ENCODE measurements at places on chromosomes 5 and 9.

GRCh38 chr9:116928884-116929283 lies 241.8 kb downstream of the TRIM32 start:
- no peak for DNase-seq

- DNase-seq, result peak; percentile 14
These were observed 20.2 kb downstream of the GRAMD2B start for GRCh38 chr5:126443374-126443851.

GRCh38 chr5:34771076-34771475 lies 67.9 kb upstream of the TTC23L start:
- DNase-seq, result no peak

- peak; percentile 49 for DNase-seq
These were observed 94.6 kb downstream of the ZNF608 start for GRCh38 chr5:124651663-124652513.

DNA sequence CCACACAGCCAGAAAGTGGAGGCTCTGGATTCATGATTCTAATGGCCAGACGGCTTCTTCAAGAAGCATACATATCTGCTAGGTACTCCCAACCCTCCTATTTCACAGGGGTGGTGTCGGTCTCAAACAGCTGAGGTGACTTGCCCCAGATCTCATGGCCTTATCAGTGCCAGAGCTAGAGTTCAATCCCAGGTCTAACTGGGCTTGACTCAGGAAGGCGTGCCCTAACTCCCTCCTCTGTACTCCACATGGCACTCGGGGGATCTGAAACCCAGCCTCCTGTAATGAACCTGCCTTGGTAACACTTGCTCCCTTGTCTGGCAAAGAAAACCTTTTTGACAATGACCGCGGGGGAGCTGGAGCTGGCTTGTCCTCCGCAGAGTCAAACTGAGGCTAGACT lies 2.1 kb downstream of the QRFP start:
- DNase-seq, result no peak

DNA sequence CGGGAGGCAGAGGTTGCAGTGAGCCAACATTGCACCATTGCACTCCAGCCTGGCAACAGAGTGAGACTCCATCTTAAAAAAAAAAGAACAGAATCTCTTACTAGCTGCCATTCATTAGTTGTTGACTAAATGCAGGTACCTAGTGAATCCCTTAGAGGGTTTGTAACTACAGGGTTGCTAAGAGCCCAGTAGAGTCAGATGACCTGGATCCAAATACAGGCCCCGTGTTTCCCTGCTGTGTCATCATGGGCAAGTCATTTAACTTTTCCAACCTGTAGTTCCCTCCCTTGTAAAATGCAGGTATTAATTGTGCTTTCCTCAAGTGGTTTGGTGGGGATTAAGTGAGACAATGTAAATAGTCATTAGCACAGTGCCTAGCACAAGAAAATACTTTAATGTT lies 32.8 kb downstream of the PLAC8L1 start:
- no peak for DNase-seq

DNA sequence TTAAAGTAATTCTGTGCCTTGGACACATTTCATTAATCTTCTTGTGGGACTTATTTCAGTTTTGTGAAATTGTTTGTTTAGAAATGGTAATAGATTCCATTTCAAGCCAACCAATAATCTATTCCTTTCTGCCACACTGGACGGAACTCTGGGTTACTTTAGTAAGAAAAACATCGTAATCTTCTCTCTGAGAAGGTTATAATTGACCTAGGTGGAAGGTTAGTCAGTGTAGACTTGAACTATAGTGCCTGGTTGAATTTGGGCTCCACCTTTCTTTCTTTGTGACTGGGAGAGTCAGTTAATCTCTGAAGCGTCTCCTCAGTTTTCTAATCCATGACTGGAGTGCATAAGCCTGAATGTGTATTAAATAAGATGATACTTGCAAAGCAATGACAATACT lies 89.7 kb upstream of the PRLR start:
- DNase-seq, result no peak

DNA sequence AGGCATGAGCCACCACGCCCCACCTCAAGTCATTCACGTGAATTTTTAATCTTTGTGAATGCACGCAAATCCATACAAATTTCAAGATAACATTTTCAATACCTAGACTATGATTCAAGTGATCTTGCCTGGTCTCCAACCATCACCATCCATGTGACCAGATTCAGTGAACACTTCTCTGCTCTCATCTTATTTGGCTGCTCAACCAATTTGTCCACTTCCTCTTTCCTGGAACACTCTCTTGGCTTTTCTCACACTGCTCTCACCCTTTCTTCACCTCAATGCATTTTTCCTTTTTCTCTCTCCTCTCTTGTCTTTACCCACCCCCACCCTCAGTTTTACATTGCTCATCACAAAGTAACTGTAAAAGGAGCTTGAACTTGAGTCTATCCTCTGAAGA lies 354.7 kb upstream of the KIF2A start:
- DNase-seq, result no peak

GRCh38 chr5:61526207-61526519 lies 194.1 kb downstream of the ZSWIM6 start:
- no peak for DNase-seq

- DNase-seq, result peak; percentile 60
These were observed 34.5 kb upstream of the MED27 start for GRCh38 chr9:132114102-132114707.

- no peak for DNase-seq
These were observed 418.3 kb downstream of the RAB3C start for GRCh38 chr5:59001154-59001553.

DNA sequence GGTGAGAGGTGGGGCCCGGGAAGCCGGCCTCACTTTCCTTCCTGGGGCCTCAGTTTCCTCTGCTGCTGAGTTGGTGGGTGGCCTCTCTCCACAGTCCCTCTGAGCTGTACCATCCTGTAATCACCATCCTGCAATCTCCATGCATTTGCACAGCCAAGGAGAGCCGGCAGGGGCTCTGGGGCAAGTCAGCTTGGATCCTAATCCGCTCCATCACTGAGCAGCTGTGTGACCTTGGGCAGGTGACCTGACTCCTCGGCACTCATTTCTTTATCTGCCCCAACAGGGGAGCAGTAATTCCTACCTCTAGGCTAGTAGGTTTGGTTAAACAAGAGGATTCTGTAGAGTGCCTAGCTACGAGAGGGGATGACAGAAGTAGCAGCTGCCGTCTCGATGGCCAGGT lies 88.2 kb upstream of the ZNF618 start:
- DNase-seq, result no peak

GRCh38 chr5:88666761-88667495 lies 216.1 kb downstream of the MEF2C start:
- no peak for DNase-seq

DNA sequence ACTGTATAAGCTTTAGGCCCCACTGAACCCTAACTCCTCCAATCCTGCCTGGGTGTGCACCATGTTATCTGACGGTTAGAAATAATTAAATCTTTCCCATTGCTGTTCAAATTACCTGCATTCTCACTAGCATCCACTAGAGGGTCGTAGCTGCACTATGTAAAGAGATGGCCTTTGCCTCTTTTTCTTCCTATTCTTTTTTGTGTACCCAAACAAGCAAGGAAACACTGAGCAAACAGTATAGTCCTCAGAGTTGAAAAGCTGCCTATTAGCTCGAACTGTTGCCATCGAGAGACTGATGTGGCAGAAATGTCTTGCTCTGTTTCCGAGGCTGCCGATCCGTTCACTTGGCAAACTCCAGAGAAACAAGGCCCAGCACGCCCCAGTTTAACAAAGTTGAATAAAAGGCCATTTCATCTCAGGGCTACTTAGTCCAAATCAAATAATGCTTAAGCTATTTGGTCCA lies 163.8 kb upstream of the TRPM3 start:
- DNase-seq, result peak; percentile 53

- DNase-seq, result no peak
These were observed 1862.0 kb upstream of the ACO1 start for GRCh38 chr9:30522486-30522885.

DNA sequence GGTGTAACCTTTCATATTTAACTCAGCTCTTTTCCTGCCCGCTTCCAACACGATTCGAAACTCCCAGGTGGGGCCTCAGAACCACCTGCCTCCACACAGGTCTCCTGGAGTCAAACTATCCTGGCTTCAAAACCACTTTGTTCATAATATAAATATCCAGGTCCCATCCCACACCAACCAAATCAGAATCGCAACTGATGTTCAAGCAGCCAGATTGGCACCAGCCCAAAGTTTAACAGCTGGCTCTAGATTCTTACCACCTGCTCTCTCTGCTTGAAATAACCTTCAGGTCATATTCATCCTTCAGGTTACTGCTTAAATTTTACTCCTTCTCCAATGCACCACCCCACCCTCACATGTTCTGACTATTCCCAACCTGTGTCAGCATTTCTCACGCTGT lies 231.4 kb upstream of the TRPM3 start:
- no peak for DNase-seq

DNA sequence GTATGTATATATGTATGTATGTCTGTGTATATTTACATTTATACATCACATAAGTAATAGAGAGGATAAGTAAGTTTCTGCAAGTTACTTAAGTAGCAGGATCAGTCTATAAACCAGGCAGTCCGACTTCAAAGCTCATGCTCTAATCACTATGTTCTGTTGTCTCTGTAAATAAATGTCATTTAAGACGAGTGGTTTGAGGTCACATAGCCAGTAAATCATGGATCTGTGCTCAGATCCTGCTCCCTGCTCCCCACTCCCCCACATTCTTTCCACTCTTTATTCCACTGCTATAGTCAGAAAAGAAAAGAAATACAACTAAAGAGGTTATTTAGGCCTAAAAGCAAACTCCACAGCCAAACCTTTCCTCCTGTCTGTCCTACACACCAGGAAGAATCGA lies 90.4 kb downstream of the SERINC5 start:
- DNase-seq, result no peak

DNA sequence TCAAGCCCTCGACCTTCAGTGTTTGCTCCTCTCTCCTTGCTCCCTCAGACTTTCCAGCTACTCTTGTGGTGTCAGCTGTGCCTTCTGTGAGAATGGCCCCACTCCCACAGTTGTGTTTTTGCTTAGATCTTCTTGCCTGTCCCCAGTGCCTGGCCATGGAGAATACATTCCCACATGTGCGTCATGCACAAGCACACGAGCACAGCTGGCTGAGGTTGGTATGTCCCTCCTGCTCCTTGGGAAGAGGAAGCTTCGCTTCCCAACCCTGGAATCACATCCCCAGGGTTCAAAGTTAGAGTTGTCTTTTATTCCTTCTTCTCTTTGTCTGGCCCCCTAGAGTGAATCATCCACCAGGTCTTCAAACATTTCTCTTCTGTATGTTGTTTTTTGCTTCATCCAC lies 518.6 kb downstream of the CCDC171 start:
- no peak for DNase-seq

DNA sequence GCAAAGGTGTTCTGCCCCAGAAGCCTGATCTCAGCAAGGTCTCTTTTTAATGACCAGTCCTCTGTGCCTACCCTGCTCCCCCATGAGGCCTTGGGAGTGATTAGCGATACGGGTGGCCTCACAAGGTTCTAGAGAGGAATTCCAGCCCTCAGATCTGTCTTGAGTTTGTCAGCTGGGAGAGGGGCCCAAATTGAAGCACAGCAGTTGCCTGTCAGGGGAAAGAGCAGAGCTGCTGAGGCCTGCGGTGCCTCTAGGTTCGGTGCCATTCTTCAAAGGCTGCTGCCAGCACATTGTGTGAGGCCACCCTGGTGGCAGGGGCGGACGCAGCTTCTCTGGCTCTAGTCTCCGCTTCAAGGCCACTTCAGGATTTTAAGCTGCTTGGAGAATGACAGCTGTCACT lies 85.7 kb upstream of the GRIA1 start:
- no peak for DNase-seq

GRCh38 chr5:74094096-74094781 lies 468.2 kb downstream of the ARHGEF28 start:
- DNase-seq, result no peak

GRCh38 chr5:157750320-157750719 lies 6.8 kb downstream of the LSM11 start:
- DNase-seq, result no peak

- no peak for DNase-seq
These were observed 123.4 kb upstream of the STC2 start for GRCh38 chr5:173451651-173452050.

DNA sequence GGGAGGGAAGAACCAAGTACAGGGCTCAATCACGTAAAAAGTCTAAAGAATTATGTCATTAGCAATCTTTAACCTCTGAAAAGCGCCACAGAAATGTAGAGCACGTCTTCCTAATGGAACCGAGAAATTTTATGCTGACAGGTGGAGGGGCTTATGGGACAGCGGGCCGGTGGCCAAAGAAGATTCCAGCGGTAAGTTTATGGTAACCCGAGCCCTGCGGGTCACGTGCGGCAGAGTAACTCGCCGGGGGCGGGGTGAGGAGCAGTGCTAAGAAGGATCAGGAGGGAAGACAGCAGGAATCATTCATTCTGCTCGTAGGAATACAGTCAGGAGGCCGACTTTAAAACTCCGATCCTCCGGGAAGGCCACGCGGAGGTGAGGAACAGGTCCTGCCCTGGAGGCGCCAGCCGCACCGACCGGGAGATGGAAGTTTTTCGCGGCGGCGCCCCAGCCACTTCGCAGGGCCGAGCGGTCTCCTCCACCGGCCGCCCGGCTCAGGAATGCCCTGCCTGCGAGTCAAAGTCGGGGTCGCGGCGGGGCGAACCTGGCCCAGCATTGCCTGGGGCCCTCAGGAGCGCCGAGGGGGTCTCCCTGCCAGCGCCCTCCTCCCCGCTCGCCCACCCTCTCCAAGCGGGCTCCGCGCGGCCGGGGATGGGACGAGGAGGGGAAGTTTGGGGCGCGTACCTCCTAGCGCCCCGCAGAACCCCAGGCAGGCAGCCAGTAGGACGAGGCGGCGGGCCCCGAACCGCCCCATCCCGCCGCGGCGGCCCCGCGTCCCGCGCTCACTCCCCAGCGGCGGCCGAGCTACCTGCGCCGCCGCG lies 101.8 kb downstream of the ESM1 start:
- DNase-seq, result no peak

- DNase-seq, result no peak
These were observed 47.0 kb upstream of the SHC3 start for GRCh38 chr9:89225587-89225986.

DNA sequence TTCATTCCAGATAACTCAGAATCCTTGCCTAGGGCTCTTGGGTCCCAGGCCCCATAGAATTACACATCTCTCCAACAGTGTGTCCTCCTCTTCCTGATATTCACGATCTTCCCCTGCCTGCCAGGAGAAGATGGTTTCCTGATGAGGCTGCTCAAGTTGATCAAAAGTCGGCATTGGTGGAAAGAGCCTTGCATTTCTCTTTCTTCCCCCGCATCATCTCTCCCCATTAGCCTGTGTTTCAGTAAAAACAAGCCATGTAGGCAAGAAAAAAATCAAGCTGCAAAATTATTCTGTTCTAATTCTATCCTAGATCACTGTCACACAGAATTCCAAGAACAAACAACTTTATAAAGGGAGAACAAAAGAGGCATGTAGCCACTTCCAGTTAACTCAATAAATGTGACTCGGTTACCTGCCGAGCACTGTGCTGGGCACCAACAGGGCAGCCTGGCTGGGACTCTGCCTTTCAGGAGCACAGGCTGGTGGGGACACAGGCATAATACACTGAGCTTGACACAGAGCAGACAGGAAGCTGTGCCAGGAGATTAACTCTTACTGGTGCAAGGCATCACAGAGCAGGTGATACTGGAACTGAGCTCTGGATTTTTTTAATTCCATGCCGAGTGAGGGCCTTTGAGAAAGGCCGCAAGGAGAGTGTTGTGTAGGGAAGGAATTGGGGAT lies 25.6 kb downstream of the TMOD1 start:
- no peak for DNase-seq
